ENCODE measurements at places on chromosomes 3 and 15.

DNA sequence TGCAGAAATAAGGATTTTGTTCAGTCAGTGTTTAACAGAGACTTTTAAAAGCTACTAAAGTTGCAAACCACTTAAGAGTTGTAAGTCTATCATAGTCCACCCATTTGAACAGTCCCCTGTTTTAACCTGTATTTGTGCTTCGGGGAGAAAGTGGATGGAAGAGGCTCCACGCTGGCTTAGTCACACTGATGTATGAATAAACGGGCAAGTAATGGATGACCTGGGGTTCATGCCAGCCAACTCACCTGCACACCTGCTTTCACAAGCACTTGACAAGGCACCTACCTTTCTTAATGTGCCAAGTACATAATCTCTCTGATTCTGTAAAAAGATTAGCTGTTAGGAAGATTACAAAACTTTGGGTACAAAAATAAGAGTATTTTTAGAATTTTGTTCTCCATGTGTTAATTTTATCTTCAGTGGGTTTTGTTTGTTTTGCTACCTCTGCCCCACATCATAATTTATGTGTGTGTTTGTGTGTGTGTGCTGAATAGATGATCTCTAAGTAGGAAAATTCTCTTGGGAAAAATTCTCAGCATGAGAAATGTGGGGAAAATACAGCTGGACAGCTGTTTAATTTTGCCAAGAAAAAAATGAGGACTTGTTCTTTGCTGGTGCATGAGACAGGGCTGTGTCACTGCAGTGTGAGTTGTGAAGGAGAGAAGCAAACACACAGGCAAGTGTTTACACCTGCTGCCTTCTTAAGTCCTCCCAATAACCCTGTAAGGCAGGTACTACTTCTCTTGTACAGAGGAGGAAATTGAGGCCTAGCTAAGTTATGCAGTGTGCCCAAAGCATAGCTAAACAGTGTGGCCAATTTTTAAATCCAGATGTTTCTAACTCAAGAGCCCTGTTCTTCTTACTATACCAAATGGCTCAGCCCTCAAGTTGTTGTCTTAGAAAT lies 181.2 kb upstream of the IL12A start:
- DNase-seq, result no peak

- no peak for DNase-seq
These were observed 132.3 kb upstream of the MB21D2 start for GRCh38 chr3:193049935-193050334.

DNA sequence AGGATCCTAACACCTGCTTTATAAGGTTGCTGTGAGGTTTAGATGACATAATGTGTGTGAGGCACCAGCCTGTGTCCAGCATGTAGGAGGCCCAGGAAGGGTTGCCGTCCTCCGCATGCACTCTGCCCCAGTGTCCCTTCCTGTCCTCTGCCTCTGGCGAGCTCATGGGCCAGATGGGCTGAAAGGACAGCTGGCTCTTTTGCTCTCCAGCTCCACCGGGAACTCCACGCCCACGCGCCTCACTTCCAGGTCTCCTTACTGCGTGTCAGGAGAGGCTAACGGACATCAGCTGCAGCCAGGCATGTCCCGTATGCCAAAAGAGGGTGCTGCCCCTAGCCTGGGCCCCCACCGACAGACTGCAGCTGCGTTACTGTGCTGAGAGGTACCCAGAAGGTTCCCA lies 12.2 kb downstream of the MUC20 start:
- no peak for DNase-seq

GRCh38 chr3:143315766-143316165 lies 196.2 kb downstream of the CHST2 start:
- no peak for DNase-seq

- DNase-seq, result no peak
These were observed 14.5 kb upstream of the LYZL4 start for GRCh38 chr3:42424911-42425310.

DNA sequence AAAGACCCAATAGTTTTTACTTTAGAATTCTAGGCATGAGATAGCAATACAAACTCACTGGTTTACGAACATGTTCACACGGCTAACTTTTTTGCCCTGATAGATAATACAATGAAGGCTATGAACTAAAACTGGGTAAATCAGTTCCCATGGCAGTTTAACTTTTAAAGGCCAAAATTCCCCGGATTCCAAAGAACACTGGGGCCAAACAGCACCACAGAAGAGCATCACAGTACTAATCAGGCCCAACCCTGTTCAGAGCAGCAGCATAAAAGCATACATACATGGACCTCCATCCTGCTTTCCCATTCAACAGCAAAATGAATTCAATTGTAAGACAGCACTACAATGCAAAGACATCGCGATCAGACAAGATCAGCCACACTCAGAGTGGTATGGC lies 540.3 kb upstream of the CCDC54 start:
- no peak for DNase-seq

DNA sequence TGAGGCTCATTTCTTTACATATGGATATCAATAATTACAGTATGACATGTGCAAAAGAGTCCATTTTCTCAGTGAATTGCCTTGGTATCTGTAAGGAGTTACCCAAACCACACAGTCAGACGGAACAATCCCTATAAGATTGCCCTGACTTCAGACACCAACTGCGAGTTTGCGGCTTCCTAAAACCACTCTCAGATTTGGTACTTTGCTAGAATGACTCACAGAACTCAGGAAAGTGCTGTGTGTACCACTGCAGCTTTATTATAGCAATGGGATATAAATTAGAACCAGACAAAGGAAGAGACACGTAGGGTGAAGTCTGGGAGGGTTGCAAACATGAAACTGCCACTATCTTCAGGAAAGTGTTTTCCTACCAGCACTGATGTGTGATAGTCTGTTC lies 45.8 kb upstream of the ATP13A3 start:
- no peak for DNase-seq

DNA sequence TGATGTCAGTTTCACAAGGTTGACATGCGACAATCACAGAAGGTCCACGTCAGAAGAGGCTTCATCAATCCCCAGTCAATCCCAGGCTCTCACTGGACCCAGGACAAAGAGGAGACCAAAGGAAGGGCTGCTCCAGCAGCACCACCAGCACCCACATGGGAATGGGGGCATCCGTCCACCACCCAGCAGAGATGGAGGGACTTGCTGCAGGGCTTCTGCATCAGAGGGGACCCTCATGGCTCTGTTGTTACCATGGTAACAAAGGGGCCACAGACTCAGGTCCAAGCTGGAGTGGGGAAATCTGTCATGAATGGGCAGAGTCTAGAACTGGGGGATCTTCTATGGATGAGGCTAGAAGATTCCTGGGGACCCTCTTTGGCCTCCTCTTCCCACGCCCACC lies 13.1 kb downstream of the PLA2G4F start:
- no peak for DNase-seq

GRCh38 chr15:91219206-91219605 lies 119.1 kb downstream of the SV2B start:
- DNase-seq, result no peak

DNA sequence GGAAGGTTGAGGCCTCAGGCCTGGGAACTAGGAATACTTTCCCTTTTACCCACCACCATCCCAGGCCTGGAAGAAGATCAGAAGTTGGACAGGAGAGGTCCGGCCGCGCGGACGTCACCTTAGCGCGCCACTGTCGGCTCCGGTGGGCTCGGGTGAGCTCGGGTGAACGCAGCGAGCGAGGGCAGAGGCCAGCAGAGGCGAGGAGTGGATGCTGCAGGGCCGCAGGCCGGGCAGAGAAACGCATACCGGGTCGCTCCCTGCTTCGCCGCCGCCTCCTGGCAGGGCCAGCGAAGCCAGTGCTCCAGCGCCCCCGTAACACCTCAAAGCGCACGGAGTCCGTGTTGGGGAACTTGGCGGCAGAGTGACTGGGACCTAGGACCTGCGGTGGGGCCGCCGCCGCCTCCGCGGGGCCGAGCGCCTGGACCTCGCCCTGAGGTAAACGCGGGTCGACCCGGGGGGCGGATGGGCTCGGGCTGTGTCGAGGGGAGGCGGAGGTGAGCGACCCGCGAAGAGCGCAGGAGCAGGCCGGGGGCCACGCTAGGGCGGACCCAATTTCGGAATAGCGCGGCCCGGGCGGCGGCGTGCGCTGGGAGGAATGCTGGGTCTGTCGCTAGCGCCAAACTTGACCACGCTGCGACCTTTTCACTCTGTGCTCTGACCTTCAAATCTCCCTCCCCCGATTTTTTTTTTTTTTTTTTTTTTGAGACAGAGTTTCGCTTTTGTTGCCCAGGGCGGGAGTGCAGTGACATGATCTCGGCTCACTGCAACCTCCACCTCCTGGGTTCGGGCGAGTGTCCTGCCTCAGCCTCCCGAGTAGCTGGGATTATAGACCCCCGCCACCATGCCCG lies 1.6 kb downstream of the CYP11A1 start:
- no peak for DNase-seq

- DNase-seq, result no peak
These were observed 62.0 kb downstream of the ZNF148 start for GRCh38 chr3:125313060-125313635.

GRCh38 chr15:51853998-51854397 lies 24.5 kb downstream of the TMOD3 start:
- DNase-seq, result no peak

DNA sequence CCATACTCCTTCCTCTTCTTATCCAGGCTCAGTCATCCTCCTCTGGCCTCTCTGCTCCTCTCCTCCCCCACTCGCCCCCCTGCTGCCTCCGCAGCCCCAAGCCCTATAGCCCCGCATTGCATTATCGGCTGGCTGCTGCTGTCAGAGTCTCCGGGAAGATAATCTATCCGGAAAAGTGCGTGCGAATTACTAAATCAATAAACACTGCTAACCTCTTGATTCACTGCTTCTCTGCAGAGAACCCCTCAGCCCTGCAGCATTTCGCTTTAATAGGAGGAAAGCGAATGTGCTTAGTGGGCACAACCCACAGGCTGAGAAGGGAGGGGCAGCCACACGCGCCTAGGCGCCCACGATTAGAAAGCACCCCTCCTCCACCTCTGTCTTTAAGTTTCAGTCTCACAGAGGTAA lies 167.6 kb downstream of the ABHD5 start:
- DNase-seq, result no peak
